ENCODE measurements at places on chromosomes 12 and 14.

DNA sequence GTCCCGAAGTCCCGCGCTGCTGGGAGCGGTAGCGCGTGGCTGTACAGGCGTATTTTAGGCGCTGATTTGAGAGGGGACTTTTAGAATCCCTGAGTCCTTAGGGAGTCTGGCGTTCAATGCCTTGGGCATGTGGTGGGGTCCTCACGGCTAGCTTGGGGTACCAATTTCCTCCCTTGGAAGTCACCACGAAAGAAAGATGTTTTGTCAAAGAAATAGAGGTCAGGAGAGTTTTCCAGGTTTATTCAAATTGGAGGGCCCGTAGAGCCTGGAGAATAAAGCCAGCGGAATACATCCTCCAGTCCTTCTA lies 63.9 kb downstream of the KLHL28 start:
- DNase-seq = no peak

GRCh38 chr14:87869619-87870583 lies 123.1 kb downstream of the GALC start:
- no peak for DNase-seq

GRCh38 chr12:117388951-117389446 lies 27.6 kb upstream of the NOS1 start:
- no peak for DNase-seq

DNA sequence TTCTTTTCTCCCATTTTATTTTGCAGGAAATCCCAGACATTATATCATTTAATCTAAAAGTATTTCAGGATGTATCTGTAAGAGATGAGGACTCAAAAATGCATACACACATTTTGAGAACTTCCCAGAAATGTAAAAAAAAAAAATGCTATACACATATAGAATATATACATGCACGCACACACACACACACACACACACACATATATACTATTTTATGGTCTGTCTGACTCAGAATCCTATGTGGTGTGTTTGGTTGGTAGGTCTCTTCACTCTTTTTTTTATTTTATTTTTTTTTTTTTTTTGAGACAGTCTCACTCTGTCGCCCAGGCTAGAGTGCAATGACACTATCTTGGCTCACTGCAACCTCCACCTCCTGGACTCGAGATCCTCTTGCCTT lies 65.5 kb downstream of the FBXO34 start:
- DNase-seq = no peak

GRCh38 chr12:49824895-49825294 lies 3.3 kb downstream of the NCKAP5L start:
- no peak for DNase-seq

- no peak for DNase-seq
These were observed 544 bp downstream of the ABCD4 start for GRCh38 chr14:74302152-74302628.

- DNase-seq = no peak
These were observed 265.6 kb upstream of the FAR2 start for GRCh38 chr12:28883406-28883997.

GRCh38 chr14:89707086-89707485 lies 247.4 kb downstream of the EFCAB11 start:
- DNase-seq = no peak

DNA sequence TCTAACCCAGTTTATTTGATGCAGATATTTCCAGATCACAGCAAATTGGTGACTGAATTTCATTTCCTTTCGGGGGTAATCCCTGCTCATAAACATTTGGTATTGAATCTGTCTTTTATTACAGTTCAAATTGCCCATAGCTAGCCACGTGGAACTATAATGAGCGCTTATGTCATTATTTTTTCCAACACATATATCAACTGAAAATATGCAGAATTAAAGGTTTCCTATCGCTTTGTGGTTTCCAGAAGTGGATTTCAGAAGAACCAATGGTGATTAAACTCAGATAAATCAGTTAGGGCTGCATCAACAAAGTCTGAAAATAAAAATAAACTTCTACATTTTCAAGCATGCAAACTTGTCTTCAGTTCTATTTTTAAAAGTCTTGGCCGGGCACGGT lies 111.9 kb downstream of the PIK3C2G start:
- DNase-seq = no peak

DNA sequence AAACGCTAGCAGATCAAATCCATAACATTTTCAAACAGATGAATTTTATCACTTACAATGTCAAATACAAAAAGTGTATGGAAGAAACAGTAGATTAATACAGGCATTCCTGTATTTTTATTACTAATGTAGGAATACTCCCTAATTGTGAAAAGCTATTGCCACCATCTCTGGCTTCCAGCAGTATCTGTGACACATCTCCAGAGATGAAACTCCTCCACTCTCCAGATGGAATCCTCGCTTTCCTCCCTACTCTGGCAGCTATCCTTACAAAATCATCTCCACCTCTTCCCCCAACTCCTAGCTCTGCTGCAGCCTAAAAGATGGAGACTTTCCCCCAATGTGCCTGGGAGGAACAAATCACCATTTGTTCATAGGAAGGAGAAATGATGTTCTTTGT lies 211.4 kb downstream of the SSPN start:
- DNase-seq = no peak

DNA sequence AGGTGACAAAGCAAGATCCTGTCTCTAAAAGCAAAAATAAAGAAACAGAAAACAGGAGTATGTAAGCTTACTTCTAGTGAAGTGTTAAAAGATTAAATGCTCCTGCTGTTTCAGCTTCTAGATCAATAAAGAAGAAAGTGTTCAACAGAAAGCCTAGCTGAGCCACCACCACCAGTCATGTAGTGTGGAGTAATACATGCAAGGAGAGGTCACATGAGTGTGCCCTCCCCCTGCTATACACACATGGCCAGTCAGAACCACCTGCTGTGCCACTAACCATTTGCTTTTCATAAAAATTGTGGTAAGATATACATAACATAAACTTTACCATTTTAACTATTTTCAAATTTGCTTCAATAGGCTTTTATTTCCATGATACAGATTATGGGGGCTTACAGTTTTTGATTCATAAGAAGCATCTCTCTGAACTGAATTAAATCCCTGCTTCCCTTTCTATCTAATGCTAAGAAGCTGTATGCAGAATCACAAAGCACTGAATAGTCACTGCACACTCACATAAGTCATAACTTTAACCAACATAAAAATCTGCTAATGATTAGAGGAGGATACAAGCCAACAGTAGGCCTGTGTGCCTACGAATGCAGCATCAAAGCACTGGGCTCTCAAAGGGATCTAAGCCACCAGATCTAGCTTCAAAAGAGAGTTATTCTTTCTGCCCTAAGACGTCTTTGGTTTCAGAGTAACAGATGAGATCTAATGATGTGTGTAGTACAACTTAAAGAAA lies 515.5 kb downstream of the C12orf50 start:
- no peak for DNase-seq

GRCh38 chr12:116087962-116088361 lies 189.5 kb downstream of the MED13L start:
- DNase-seq = no peak

DNA sequence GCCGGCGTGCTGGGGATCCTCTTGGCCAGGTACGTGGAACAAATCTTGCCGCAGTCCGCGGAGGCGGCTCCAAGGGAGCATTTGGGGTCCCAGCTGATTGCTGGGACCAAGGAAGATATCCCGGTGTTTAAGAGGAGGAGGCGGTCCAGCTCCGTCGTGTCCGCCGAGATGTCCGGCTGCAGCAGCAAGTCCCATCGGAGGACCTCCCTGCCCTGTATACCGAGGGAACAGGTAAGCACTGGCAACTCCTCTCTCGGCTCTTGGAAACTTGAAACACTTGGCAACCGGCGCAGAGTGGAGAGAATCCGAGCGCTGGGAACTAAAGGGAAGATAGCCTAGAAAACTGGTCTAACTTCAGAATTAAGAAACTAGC lies 1.7 kb downstream of the PDE3A start:
- DNase-seq = no peak
